ENCODE measurements at places on chromosomes 16 and 17.

GRCh38 chr17:14149751-14150150 lies 80.4 kb downstream of the COX10 start:
- no peak for DNase-seq

DNA sequence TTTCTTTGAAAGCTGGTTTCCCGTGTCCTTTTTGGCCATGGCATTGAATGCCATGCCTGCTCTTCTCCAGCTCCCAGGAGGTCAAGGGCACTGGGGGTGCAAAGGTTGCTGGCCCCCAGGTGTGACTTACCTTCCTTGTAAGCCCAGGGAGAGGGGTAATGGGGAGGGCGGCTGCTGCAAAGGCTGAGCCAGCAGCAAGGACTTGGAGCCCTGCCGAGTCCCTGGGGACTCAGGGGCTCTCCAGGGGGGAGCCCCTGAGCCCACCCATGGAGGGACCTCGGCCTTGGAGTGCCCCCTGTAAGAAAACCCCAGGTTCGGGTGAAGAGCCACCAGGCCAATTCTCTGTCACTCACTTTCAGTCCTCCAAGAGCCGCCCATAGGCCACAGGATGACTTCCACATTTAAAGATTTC lies 5.9 kb upstream of the CCL22 start:
- no peak for DNase-seq

DNA sequence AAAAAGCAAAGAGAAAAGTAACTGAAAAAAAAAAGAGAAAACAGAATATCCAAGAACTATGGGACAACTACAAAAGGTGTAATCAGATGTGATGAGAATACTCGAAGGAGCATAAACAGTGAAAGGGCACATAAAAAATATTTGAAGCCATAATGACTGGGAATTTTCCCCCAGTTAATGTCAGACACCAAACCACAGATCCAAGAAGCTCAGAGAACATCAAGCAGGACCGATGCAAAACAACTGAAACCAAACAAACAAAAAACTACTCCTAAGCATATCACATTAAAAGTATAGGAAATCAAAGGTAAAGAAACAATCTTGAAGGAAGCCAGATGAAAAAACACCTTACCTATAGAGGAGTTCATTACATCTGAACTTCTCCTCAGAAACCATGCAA lies 27.6 kb upstream of the IRX5 start:
- no peak for DNase-seq

DNA sequence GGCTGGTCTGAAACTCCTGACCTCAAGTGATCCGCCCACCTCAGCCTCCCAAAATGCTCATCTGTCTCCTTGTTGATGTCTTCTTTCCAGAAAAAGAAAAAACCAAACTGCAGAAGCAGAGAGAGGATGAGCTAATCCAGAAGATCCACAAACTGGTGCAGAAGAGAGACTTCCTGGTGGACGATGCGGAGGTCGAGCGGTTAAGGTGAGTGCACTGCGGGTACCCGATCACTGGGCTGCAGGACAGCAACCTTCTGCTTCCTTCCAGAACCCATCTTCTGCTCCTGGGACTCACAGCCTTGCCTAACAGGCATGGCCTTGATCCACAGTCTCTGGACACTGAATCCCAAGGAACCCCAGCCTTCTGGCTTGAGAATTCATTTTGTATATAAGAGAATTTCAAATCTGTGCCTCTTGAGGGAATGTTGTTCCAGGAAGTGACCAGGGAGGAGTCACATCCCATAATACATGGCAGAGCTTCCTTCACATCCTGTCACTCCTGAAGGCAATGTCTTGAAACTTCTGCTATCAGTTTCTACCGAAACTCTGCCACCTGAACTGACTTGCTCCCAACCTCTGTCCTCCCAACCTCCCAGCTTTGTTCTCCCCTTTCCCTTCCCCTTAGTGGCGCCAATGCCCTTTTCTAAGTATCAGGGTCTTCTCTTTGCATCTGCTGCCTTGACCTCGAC lies 61.7 kb downstream of the MARF1 start:
- no peak for DNase-seq

DNA sequence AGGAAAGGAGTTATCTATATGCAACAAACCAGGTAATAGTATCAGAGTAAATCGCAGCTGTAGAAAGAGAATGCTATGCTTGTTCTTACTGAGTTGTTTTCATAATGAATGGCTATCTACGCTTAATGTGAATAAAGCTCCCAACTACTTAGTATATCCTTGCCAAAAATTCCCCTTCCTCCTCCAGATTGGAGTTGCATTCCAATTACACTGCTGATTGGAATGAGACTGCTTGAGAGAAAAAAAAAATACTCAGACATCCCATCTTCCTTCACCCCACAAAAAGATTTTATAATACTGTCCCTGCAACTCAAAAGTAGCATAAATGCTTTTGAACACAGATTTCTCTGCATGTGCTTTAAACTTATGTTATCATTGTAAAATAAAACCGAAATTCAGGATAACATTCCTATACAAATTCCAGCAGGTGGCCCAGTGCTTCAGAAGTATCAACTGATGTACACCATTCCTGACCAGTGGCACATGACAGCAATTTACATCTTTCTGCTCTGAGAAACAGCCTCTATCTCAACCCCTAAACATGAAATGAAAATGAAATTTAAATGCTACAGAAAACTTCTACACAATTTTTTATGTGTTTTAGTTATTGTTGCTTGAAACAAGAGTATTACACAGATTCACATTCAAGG lies 47.0 kb downstream of the SMURF2 start:
- DNase-seq = no peak

- DNase-seq = no peak
Observed at GRCh38 chr16:75401691-75402090, 31.6 kb downstream of the CFDP1 start.

Measured in SK-N-DZ (cell line).